Thyroid gland (tissue), 4 donors: ENCODE measurements at places on chromosomes 1 and 21. TPM values are rescaled to one million over a fixed set of nuclear protein-coding genes. Genes with fewer than 3 reads are reported as not detected.

Gene SYTL1
- total RNA-seq = 23.9 TPM

Gene EBNA1BP2
- total RNA-seq = 64.4 TPM

Gene GPR3
- 0.11 TPM for total RNA-seq

Gene TGFB2
- total RNA-seq = 16.7 TPM

Gene CACNA1S
- not detected for total RNA-seq

Gene RXFP4
- not detected for total RNA-seq

Gene CD1D
- total RNA-seq = 0.45 TPM

Gene GRIK1
- total RNA-seq = 0.29 TPM

Gene LIPI
- total RNA-seq = 5.9 TPM

Gene AMY1A
- total RNA-seq = not detected

Gene GRIK3
- 0.15 TPM for total RNA-seq

Gene JAM2
- total RNA-seq = 4.5 TPM

Gene FOXD2
- total RNA-seq = not detected

Gene ATP6V1G3
- not detected for total RNA-seq

Gene TCHH
- total RNA-seq = 0.13 TPM

Gene CDA
- 2.2 TPM for total RNA-seq

Gene NCAM2
- 1.7 TPM for total RNA-seq

Gene CA14
- not detected for total RNA-seq
